ENCODE measurements at places on chromosomes 6 and 20. TPM values are rescaled to one million over a fixed set of nuclear protein-coding genes. Genes with fewer than 3 reads are reported as not detected.

DNA sequence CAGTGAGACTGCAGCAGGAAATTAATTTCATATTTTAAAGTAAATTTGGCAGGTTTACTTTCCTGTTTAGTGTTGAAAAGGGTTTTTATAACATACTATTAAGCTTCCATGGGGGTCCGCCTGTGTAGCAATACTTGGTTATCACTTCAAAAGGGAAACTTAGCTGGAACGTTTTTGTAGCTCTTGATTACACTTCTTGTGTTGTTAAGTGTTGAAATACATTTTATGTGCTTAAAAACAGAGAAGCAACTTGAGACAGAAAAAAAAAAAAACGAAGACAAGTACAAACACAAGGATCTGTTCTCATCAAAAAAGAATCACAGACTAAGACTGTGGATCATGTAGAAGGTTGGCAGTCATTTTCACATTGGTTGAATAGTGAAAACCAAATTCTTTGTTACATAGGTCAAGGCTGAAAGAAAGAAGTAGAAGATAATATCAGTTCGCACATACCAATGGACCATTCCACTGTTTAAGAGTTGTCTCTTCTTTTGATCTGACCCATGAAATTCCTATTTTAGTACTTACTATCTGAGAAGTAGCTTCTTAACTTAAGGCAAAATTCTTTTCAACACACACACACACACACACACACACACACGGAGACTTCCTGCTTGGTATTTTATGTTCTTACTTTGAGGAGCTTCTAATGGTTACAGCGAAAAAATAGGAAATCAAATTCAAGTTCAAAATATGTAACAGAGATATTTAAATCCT, 113.9 kb upstream of the SLC35B3 start:
- DNase-seq, result no peak

DNA sequence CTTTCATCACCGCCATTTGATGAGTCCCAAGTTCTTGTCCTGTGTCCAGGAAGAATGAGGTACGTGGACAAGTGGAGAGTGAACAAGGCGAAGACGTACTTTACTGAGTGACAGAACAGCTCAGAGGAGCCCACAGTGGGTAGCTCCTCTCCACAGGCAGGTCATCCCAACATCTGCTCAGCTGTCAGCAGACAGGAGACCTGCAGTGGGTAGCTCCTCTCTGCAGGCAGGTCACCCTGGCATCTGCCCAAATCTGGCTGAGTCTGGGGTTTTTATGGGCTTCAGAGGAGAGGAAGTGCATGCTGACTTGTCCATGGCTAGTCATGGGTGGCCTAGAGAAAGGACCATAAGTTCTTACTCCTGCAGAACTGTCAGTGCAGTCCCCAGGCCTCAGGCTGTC, 32.7 kb upstream of the PDYN start:
- DNase-seq, result no peak

GRCh38 chr6:74733830-74734620, 471.8 kb downstream of the COL12A1 start:
- no peak for DNase-seq

The TUBB2B gene
- polyA plus RNA-seq, result 4.3 TPM

The TCP11 gene
- polyA plus RNA-seq, result 0.30 TPM
